Adrenal gland (tissue), 19 donors: ENCODE measurements at places on chromosomes 11 and 22. TPM values are rescaled to one million over a fixed set of nuclear protein-coding genes. Genes with fewer than 3 reads are reported as not detected.

WEE1 gene
- 4.7 TPM for polyA plus RNA-seq

CEND1 gene
- polyA plus RNA-seq: 4.2 TPM

OR6M1 gene
- not detected for polyA plus RNA-seq

SYT12 gene
- 7.2 TPM for polyA plus RNA-seq

EMID1 gene
- 35.2 TPM for polyA plus RNA-seq

CCDC116 gene
- polyA plus RNA-seq: 1.9 TPM

MPZL2 gene
- polyA plus RNA-seq: 6.0 TPM

KLHDC7B gene
- polyA plus RNA-seq: 0.09 TPM

- H3K27me3 ChIP-seq: no peaks in the 10 kb centered on the region
- no peak overlapping the region for H3K27ac ChIP-seq
- H3K4me3 ChIP-seq: no peak overlapping the region
Measured at GRCh38 chr11:124150684-124151083, 32.5 kb upstream of the OR10D3 start.

GRCh38 chr11:61294717-61295595 is at the start of gene VWCE:
VWCE (minus strand) TSS chr11:61295316; CDS start chr11:61295037, 279 bp downstream.
- peak within 1 kb of the TSS; percentile 38 for H3K4me3 ChIP-seq
- peaks cover 34% of the 10 kb centered on the region for H3K4me1 ChIP-seq
- H3K36me3 ChIP-seq: peaks cover 10% of the 10 kb centered on the region
- peak; percentile 58 for DNase-seq
- H3K27ac ChIP-seq: peak within 1 kb of the TSS; percentile 54
- no peaks in the 10 kb centered on the region for H3K27me3 ChIP-seq

DNA sequence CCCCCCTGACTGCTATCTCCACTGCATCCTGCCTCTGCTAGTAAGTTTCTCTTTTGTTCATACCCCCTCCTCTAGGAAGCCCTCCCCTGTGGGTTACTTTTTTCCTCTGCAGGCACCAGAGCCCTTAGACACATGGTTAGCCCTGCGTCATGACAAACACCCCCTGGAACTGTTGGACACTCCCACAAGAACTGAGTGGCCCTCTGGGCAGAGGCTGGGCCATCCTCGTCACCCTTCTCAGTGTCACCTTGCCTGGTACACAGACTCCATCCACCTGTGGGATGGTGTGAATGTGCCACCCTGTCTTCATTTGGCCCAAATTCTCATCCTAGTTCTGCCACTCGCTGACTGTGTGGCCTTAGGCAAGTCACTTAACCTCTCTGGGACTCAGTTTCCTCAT is 4.1 kb upstream of the RAB3IL1 start:
- no peak overlapping the region for H3K4me3 ChIP-seq
- H3K27ac ChIP-seq: no peak overlapping the region
- H3K36me3 ChIP-seq: no peaks in the 10 kb centered on the region
- H3K27me3 ChIP-seq: no peaks in the 10 kb centered on the region
- DNase-seq: no peak

DNA sequence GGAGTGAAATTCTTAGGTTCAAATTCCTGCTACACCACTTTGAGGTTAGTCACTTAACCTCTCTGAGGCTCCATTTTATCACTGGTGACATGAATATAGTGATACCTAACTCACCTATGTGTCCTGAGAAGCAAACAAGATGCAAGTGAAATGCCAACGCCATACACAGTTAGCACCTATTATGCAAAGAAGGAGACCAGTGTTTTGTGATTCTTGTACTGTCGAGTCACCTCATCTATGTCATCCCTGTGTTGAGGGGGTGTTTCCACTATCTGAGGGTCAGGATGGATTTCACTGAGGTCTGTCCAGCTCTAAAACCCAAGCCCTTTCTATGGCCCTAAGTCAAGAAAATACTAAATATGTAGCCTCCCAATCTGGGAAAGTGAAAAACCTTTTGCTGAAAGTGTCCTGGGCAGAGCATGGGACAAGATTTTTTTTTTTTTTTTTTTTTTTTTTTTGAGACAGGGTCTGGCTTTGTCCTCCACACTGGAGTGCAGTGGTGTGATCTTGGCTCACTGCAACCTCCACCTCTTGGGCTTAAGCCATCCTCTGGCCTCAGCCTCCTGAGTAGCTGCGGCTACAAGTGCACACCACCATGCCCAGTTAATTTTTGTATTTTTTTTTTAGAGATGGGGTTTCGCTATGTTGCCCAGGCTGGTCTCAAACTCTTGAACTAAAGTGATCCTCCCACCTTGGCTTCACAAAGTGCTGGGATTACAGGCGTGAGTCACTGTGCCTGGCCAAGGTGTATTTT is 5.0 kb upstream of the MCM5 start:
- no peak overlapping the region for H3K27ac ChIP-seq
- H3K4me1 ChIP-seq: peaks cover 3% of the 10 kb centered on the region
- no peak for DNase-seq
- no peak overlapping the region for H3K4me3 ChIP-seq
- peaks cover 32% of the 10 kb centered on the region for H3K36me3 ChIP-seq
- H3K27me3 ChIP-seq: no peaks in the 10 kb centered on the region

GRCh38 chr11:45485070-45485707 is 180.2 kb downstream of the CHST1 start:
- H3K27ac ChIP-seq: no peak overlapping the region
- H3K4me3 ChIP-seq: no peak overlapping the region
- no peaks in the 10 kb centered on the region for H3K27me3 ChIP-seq
- DNase-seq: peak; percentile 23
- no peaks in the 10 kb centered on the region for H3K4me1 ChIP-seq

GRCh38 chr22:35220221-35220620 is 37.1 kb upstream of the HMGXB4 start:
- H3K4me1 ChIP-seq: no peaks in the 10 kb centered on the region
- no peak for DNase-seq
- H3K36me3 ChIP-seq: no peaks in the 10 kb centered on the region
- H3K4me3 ChIP-seq: no peak overlapping the region
- H3K27ac ChIP-seq: no peak overlapping the region

DNA sequence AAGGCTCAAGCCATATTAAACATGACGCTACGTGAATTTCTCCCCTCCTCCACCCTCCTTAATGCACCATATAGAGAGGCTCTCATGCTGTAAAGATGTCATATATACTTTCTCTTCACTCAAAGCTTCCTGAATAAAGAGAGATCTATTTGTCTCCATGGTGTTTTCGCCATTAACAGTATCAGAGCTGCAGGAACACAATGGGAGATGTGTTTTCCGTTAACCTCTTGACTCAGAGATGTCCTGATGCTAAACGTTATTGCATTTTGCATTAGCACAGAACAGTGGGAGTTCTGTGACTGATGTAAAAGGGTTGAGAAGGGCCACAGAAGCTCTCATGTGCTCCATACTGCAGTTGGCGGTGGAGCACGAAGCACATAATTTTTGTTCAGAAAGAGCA is 25.7 kb upstream of the BLID start:
- no peak overlapping the region for H3K4me3 ChIP-seq
- H3K36me3 ChIP-seq: no peaks in the 10 kb centered on the region
- no peaks in the 10 kb centered on the region for H3K27me3 ChIP-seq
- H3K27ac ChIP-seq: no peak overlapping the region
- H3K4me1 ChIP-seq: no peaks in the 10 kb centered on the region
- no peak for DNase-seq

DNA sequence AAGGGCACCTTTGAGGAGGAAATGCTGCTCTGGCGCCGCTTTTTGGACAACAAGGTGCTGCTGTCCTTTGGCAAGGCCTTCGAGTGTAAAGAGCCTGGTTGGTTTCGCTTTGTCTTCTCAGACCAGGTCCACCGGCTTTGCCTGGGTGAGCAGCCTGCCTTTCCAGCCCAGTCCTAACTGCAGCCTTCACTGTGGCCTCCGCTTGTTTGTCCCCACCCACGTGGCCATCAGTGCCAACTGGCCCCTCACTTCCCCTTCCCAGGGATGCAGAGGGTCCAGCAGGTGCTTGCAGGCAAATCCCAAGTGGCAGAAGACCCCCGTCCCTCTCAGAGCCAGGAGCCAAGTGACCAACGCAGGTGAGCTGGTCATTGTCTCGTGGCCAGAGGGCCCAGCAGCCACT is 12.0 kb upstream of the EXT2 start:
- peaks cover 20% of the 10 kb centered on the region for H3K36me3 ChIP-seq
- no peak for DNase-seq

DNA sequence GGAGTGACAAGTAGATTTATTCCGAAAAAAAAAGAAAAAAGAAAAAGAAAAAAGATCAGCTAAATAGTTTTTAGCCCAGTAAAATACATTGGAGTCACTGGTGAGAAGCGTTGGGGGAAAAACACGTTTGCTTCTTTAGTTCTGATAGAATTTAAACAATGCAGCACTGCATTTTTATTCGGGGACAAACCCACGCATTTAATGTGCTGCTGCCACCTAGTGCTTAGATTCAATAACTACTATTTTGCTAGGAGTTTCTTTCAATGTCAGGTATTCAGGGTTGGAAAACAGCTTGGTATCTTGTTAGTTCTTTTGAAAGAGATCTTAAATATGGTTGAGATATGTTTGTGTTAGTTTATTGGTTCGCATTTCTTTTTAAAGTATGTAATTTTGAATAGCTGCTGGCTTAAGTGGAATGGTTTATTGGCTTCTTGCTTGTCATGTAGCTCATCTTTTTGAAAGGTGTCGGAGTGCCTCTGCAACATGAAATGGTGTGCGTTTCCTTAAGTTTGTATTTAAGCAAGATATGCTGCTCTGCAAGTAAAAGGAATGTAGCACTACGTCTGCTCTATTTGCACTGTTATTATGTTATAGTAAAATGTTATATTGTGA is 41.9 kb downstream of the SVIP start:
- H3K4me3 ChIP-seq: no peak overlapping the region
- no peak overlapping the region for H3K27ac ChIP-seq
- no peaks in the 10 kb centered on the region for H3K27me3 ChIP-seq
- peak; percentile 23 for DNase-seq
- H3K36me3 ChIP-seq: no peaks in the 10 kb centered on the region

GRCh38 chr22:46362934-46363515 is 27.5 kb downstream of the TRMU start:
- H3K4me3 ChIP-seq: no peak overlapping the region
- no peaks in the 10 kb centered on the region for H3K36me3 ChIP-seq
- no peaks in the 10 kb centered on the region for H3K4me1 ChIP-seq
- no peak overlapping the region for H3K27ac ChIP-seq
- DNase-seq: no peak

DNA sequence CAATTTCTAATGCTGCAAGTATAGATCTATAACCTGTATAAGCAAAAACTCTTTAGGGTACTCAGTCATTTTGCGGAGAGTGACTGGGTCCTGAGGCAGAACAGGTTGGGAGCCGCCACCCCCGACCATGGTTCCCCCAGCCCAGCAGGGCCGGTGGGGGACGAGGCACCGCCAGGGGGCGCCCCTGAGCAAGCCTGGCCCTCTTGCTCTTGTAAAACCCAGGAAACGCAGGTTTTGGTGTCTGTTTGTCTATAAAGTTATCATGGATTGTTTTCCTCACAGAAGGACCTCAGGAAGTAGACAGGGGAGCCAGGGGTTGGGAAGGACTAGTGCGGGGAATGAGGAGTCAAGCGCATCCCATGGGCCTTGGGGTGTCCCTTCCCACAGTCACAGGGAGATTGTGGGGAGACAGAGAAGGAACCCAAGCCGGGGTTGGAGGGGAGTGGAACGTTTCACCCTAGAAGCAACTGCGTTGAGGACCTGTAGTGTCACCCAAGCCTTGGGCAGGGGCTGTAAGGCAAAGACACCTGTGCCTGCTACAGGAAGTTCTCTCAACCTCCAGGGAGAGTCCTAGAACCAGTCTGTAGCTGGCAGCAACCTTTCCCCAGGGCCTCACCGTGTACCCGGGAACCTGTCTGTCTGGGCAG is 26.4 kb downstream of the KCTD17 start:
- DNase-seq: peak; percentile 77
- no peaks in the 10 kb centered on the region for H3K4me1 ChIP-seq
- no peak overlapping the region for H3K4me3 ChIP-seq
